ENCODE measurements at places on chromosomes 11 and 22. TPM values are rescaled to one million over a fixed set of nuclear protein-coding genes. Genes with fewer than 3 reads are reported as not detected.
A peak's percentile ranks its signal among the peaks of the same experiment; 100 is the strongest.

DNA sequence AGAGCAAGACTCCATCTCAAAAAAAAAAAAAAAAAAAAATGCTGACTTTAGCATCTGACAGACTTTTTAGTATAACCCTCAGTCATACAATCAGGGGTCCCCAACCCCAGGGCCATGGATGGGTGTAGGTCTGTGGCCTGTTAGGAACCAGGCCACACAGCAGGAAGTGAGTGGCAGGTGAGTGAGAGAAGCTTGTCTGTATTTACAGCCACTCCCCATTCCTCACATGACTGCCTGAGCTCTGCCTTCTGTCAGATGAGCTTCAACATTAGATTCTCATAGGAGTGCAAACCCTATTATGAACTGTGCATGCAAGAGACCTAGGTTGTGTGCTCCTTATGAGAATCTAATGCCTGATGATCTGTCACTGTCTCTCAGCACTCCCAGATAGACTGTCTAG is 3.3 kb downstream of the FAM227A start:
- no peak for DNase-seq

DNA sequence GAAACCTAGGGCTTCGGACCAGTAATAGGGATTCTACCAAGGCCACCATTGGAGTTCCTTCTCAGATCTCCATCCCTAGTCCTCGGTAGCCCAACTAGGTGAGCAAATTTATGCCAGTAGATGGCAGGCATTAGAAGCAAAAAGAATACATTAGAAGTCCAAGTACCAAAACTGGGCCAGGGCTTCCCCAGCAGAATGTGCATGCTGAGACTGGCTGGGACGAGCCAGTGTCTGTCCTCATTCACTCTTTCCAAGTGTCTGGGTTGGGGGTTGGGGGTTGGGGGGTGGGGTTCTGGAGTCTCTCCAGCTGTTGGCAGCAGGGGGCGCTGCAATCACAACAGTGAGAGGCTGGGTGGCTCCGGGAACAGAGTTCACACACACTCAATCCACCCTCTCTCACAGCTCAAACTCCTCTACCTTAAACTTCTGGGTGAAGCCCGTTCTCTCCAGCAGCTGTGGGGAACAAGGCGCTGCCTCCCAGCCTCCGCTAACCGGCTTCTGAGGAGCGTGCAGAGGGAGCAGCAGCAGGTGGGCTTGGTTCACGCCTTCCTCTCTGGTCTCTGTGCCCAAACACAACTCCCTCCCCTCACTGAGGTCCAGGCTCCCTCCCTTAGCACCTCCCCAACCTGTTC is 57.5 kb downstream of the BTG4 start:
- DNase-seq = no peak

- no peak for DNase-seq
Observed at GRCh38 chr11:69711822-69712801, 8.3 kb upstream of the FGF19 start.

DNA sequence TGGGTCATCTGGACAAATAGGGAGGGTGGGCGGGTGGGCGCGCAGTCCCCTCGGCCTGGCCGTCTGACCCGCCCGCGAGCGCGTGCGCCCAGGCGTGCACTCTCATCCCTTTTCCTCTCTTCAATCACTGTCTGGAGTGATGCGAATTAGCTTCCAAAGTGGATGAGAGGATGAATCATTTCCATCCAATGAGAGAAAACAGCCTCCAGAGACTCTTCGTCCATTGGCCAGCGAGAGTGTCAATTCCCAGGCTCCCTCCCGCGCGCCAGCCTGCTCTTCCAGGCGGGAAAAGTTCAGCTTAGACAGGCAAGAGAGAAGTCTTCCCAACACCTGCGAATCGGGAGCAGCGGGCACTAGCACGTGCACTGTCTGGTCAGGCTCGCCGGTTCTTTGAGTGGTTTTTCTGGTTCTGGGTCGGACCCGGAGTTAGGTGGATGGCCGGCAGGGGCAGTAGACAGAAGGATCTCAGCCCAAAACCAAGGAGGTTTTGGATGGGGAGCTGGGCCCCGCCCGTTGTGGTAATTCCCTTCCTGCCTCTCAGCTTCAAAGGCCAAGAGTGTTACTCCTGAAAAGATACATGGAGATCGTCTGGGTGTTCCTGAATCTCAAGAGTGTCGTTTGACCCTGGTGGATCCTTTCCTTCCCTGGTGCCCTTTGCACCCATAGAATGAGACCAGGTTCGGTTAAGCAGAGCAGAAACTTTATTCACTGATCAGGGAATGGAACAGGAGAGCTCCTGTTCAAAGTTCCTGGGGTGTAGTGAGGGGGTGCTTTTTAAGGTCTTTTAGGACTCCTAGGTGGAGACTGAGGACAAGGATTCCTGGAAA is 33.4 kb upstream of the GLYATL1 start:
- peak; percentile 87 for DNase-seq

DNA sequence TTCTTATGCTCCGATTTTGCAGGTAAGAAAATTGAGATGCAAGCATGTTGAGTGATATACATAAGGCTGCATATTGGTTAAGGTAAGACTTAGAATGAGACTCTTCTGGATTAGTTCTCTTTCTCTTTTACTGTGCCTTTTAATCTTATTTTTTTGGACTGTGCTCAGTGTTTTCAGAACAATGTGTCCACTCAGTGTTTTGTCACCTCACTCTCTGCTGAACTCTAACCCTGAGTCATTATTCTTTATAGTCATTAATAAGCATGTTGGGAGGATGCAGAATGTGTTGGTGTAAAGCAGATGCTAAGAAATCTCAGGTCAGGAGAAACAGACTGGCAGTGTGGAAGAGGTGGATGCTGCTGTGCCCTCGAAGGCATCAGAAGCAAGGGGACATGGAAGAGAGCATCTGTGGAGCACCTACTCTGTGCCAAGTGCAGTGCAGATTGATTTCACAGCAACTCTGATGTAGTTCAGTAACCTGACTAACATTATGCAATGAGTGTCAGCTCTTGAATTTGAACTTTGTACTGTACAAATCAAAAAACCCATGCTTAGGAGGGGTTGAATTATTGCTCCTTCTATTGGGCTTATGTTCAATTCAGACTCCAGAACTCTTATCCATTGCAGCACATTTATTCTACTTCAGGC is 80.7 kb upstream of the LARGE1 start:
- no peak for DNase-seq

GRCh38 chr11:121554552-121554951 is 101.8 kb upstream of the SORL1-AS1 start:
- DNase-seq = no peak

GRCh38 chr11:115848611-115849010 is 344.4 kb upstream of the CADM1 start:
- DNase-seq = peak; percentile 42

- DNase-seq = no peak
Observed at GRCh38 chr11:131932584-131933325, 562.3 kb downstream of the NTM start.

DNA sequence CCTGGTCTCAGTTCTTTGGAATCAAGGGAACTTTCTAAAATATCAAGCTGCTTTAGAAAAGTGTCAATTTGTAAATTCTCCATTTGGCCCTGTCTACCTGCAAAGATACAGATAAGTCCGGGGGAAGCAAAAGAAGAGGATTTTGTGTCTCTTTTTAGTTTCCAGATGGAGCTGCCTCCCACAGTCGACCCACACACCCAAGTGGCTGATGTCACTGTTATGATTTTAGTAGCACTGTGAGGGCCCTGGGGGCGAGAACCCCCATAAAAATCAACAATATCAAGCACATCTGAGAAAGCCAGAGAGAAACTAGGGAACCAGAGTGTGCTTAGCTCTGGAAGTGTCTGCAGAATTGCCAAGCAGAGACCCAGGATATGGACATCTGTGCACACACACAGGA is 212.7 kb downstream of the LARGE1 start:
- DNase-seq = no peak

- DNase-seq = no peak
Observed at GRCh38 chr11:43708776-43709175, 28.2 kb downstream of the HSD17B12 start.

GRCh38 chr11:116960930-116961329 is 123.5 kb upstream of the APOA1 start:
- DNase-seq = no peak

ACRV1 gene
- polyA plus RNA-seq = 0.18 TPM

ALDH3B1 gene
- 17.0 TPM for polyA plus RNA-seq

DNAJB7 gene
- polyA plus RNA-seq = 0.40 TPM

ARHGAP20 gene
- 6.1 TPM for polyA plus RNA-seq

MS4A12 gene
- polyA plus RNA-seq = not detected

SMC1B gene
- 0.06 TPM for polyA plus RNA-seq

SLC43A3 gene
- polyA plus RNA-seq = 24.7 TPM

OR52B2 gene
- polyA plus RNA-seq = not detected

DGCR8 gene
- 45.3 TPM for polyA plus RNA-seq

IRAG1 gene
- 6.4 TPM for polyA plus RNA-seq

Measured in hindlimb muscle (tissue), 1 donor.